ENCODE measurements at places on chromosomes 3 and 15.

GRCh38 chr15:90181776-90182175, 19.4 kb upstream of the SEMA4B start:
- DNase-seq, result no peak

DNA sequence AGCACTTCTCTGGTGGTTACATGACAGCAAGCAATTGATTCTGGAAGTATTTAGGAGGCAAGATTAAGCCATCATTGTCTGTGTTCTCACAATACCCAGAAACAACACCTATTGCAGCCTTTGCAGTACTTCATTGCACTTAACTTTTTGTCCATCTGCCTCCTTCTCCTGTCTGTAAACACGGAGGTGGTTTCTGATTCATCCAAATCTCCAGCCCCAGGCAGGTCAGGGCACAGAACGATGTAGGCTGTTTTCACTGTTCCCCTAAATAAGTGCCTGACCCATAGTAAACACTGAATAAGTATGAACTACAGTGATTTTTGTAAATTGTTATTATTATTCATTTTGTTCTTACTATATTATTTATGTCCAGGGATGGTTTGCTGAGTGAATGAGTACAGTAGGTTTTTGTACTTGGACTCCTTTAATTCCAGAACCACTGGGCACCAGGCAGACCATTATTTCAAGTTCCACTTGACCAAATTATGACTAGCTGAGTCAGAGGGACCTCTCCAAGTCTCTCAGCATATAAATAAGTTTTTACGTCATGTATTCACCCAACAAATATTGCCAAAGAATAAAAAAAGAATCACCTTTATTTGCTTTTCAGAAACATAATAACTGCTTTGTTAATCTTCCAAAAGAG, 283.3 kb upstream of the TRIM42 start:
- DNase-seq, result peak; percentile 31

- DNase-seq, result no peak
These were observed 27.3 kb downstream of the CCR3 start for GRCh38 chr3:46269556-46269955.

DNA sequence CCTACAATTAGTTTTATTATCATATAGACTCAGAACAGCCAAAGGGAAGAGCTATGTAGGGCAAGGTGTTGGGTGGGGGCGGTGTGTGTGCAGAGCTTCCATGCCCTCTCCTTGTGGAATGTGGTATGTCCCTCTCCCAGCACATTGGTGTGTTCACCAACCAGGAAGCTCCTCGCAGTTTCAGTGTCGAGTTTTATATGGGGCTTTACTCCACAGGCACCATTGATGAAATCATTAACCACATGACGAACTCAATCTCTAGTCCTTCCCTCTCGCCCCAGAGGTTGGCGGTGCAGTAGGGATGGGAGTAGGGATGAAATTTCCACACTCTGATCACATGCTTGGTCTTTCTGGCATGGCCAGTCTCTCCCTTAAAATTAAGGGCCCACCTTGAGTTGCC, 13.6 kb upstream of the SRP14 start:
- DNase-seq, result no peak

DNA sequence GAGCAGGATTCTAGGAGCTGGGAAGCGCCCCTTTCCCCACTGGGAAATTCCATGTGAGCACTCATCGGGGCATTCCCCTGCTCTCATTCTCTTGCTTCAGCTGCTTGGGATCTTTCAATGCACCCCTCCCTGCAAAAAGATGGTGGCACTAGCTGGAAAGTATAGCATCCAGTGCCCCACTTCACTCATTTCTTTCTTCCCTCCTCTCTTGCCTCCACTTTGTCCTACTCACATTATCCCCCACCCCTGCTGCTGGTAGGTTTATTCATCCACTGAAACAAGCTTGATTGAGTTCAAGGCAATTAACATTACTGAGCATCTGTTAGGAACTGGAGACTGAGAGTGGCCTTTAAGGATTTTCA, 84.8 kb upstream of the LIMD1 start:
- DNase-seq, result no peak

DNA sequence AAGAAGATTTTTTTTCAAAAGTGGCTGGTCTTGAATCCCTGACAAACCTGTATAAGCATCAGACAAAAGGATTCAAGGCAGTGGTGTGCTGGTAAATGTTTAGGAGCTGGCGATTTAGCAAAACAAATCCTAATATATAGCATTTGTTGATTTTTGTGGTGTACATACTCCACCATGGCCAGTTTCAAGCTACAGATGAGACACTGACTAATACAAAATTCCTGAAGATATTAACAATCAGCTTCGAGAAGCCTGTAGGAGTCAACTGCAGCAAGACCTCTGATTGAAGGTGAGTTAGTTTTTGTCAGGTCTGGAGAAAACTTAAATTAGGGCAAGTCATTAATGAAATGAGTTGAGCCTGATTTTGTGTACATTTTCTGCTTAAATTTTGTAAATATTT, 6.7 kb downstream of the STRIT1 start:
- no peak for DNase-seq

DNA sequence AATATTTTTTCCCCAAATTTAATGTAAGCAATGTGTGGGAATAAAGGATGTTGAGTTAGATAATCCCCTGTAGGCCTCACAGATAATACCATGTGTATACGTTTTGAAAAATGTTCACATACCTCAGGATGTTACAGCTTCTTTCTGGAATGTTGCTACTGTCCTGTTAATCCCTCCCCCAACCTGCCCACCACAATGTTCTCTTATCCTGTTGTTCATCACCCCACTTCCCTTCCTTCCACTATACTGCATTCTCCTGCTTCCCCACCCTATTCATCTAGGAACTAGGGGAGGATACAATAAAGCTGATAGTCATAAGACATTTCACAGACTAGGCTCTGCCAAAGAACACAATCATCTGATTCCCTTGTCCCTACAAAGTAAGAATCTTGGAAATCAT, 92.1 kb downstream of the IGF2BP2 start:
- peak; percentile 84 for DNase-seq

DNA sequence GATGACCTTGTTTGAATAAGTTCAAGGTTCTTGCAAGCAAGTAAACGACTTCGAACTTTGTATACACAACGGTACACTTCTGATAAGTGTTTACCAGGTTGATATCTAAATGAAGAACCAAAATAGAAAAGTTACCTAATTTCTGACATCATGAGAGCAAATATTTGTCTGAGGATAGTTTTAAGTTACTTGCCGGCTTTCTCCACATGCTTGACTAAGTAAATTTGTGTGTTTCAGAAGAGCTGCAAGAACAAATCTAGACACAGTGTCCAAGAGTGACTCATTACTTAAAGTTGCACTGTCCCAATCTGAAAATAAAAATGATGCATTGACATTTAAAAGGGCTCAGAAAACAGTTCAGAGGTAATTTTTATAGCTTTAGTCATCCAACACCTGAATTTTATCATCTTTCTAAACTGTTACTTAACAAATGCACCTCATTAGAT, 115.1 kb downstream of the HERC1 start:
- DNase-seq, result peak; percentile 88

DNA sequence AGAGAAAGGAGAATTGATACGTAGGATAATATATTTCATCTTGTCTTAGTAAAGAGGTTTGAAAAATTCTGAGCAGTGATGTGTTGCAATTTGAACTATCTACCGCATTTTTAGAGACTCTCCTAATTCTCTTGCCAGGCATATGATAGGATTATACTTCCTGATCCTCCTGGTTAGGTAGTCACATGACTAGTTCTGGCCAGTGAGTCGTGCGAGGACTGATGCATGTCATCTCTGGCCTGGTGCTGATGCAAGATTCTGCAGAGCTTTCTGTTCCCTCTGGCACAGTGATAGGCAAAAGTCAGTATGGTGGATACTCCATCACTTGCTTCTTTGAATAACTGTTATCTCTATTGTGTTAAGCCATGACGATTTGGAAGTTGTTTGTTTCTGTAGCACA, 277.6 kb upstream of the NAALADL2 start:
- DNase-seq, result no peak

- peak; percentile 12 for DNase-seq
These were observed 215.3 kb downstream of the ROBO2 start for GRCh38 chr3:77254967-77255831.

DNA sequence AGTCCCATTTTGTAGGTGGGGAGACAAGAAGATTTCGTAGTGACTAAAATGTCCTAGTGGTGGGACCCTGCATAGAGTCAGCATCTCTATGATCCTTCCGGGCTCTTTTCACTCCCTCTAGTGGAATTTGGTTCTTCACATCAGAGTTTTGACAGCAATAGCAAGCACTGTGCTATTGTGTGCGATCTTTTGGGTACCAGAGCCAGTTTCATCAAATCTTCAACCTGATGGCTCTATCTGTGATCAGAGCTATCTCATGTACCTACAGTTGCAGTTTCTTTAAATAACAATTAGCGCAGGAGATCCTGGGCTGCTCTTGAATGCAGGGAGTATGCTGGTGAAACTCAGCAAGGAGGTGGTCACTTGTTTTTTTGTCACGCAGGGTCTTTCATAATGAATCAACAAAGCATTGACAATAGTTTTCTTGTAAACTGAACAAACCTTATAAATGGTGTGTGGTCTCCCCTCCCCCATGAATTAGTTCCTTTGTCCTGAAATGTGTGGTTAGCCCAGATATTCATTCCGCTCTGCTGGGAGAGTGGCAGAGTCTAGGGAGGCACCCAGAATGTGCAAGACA, 257.2 kb upstream of the SOX2 start:
- DNase-seq, result no peak
